ENCODE measurements at places on chromosomes 12 and 14.

- no peak for DNase-seq
Measured at GRCh38 chr14:34223373-34224148, 238.5 kb downstream of the SPTSSA start.

DNA sequence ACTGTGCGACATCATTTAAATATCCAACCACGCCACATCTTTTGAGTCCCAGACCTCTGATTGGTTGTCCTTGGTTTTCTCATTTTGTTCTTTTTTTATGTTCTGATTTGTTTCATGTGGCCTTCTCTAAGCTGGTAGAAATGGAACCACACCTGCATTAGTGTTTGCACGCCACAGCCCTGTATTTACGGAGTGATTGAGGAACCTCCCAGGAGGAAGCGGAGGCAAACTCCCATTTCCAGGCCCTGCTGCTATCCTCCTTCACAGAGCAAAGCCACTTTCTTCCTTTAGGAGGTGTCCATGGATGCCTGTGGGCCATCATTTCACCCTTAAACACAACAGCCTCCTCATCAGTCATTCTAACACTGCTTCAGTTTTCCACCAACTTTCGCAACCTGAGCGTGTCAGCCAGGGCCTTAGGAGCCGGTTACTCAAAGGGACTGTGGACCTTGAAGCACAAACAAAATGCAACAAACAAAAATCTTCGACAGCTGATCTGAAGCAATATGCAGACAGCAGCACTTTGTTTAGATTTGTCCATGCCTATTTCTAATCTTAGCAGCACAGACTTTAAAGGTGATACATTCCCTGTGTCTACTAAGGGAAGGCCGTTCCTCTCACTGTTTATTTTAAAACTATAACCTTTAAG is 1258.1 kb upstream of the TMEM132C start:
- no peak for DNase-seq

GRCh38 chr14:22871224-22872032 is at the start of gene LRP10:
LRP10 (plus strand) TSS chr14:22871740; CDS start chr14:22872304, 564 bp downstream.
- DNase-seq = peak; percentile 80

DNA sequence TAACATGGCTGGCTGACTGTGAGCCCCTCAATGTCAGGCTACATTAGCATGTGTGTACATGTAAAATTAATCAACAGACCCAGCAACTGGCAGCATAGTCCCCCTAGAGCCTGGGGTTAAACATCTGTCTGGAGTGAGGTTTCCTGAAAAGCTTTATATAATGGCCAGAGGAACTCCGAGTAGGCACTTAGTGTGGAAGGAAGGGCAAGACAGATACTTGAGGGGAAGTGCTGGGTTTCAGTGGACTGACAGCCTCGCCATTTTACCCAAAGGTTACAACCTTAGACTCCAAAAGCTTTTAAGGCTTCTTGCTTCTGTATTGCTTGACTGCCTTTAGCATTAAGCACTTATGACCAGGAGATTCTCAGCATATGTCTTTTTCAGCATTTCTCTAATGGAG is 430.8 kb downstream of the FLRT2 start:
- DNase-seq = no peak

GRCh38 chr12:121102307-121102706 is 30.4 kb upstream of the P2RX7 start:
- DNase-seq = no peak

DNA sequence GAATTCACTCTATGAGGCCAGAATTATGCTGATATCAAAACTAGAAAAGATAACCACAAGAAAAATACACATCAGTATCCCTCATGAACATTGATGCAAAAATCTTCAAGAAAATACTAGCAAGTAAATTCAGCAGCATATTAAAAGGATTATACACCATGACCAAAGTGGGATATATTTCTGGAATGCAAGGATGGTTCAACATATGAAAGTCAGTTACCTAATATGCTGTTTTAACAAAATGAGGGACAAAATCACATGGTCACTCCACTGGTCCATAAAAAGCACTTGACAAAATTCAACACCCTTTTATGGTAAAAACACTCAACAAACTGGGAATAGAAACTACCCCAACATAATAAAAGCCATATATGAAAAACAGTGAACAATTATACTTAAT is 40.3 kb downstream of the TECPR2 start:
- DNase-seq = no peak

- DNase-seq = no peak
Measured at GRCh38 chr14:70563417-70563816, 28.6 kb upstream of the ADAM20 start.

GRCh38 chr14:79881299-79881698 is 330.0 kb downstream of the DIO2 start:
- no peak for DNase-seq

DNA sequence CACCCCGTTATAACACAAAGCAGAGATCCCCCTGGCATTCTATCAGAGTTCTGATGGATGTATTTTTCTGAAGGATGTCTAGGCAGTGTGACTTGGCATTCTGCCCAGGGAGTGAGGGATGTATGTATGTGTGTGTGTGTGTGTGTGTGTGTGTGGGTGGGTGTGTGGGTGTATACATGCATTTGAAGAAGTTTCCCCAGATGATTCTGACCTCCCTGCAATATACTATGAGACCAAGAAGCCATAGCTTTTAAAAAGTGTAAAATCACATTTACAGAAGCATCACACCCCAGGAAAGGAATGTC is 59.7 kb upstream of the NAP1L1 start:
- no peak for DNase-seq

- DNase-seq = no peak
Measured at GRCh38 chr12:62697893-62698292, 231.3 kb downstream of the MON2 start.

GRCh38 chr12:56248711-56249110 is 9.5 kb downstream of the ANKRD52 start:
- DNase-seq = no peak

GRCh38 chr14:38158468-38158867 is 49.2 kb upstream of the SSTR1 start:
- no peak for DNase-seq

- no peak for DNase-seq
Measured at GRCh38 chr14:95226801-95227200, 69.5 kb upstream of the DICER1 start.

DNA sequence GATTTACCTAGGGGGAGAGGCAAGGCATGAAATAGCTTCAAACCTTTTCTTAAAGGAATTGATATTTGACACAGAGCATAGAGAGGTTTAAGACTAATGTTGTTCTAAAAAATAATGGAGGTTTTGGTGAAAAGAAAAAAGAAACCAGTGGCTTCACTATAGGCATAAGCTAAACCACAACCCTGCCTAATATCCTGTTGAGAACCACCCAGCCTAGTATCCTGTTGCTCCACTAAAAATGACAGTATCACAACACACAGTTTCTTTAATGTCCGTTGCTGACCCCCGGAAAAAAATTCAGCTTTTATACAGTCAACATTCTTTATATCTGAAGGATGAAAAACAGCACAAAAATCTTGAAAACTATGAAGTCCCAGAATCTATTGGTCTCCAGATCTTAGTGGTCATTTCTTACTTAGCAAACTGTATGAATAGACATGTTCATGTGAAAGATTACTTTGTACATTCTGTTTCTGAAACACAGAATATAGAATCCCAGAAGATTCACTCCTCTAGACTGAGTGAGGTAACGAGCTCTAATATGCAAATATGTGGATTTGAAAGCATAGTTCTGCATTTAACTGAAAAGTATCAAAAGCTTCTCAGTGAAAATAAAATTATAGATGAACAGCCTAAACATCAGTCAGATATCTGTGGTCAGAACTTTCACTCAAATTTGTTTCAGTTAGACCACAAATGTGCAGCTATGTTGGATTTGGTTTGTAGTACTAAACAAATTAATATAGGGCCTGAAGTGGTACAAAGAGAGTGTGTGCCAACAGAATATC is 40.5 kb downstream of the GALC start:
- DNase-seq = no peak

GRCh38 chr12:126055521-126055920 is 990.3 kb downstream of the AACS start:
- no peak for DNase-seq

- no peak for DNase-seq
Measured at GRCh38 chr12:52193991-52194390, 2.2 kb upstream of the KRT80 start.

- DNase-seq = no peak
Measured at GRCh38 chr14:52974406-52974805, 23.6 kb upstream of the FERMT2 start.

GRCh38 chr14:93748208-93749075 is 39.8 kb downstream of the PRIMA1 start:
- DNase-seq = no peak

- no peak for DNase-seq
Measured at GRCh38 chr12:14936224-14936861, 2.0 kb downstream of the ERP27 start.

DNA sequence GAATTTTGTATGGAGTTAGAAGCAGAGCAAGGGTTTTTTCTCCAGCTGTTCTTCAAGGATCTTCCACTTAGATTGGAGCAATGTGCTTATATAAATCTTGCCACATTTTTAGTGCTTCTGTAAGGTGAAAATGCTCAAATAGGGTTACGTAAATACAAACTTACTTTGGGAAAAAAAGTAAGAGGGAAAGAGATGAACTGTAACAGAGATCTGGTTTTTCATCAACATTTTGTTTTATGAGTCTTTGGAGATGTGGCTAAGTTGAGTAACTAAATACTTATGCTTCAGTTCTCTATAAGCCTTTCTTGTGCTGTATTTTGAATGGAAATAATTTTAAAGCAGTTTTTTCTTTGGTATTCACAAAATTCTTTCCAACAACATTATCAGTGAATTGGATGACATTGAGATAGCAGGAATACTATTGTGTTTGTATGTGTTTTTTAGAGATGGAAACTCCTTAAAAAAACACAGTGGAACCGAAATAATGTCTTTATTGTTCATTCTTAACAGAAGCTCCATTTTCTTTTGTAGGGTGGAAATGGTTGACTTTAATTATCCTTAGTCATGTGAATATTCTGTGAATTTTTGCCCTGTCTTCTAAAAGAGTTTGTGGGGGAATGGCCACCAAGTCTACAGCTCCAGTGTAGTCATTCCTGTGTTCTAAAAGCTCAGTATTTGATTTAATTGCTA is 45.7 kb downstream of the NPAS3 start:
- DNase-seq = no peak

DNA sequence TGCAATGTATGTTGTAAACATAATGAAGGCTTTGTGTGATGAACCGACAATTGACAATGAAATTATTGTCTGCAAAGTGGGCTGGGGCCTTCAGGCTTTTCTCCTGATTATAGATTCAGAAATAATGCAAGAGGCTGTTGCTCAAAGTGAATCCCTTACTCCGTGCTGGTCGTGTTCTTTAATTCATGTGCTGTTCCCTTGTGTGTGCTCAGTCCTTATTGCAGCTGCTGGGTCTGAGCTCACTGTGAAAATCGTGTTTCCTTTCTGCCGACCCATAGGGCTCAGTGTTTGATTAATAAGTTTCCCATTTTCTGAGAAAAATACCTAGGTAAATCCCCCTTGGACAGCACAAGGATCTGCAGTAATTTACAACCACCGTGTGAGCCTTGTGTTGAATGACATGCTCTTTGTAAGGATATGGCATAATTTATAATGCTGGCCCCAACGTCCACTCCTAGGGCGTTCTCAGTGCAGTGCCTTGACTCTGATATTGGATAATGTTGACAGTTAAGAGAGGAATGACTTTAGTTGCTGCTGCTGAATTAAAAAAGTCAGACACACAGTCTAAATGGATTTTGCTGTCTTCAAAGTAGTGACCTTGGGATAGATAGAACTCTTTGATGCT is 81.6 kb downstream of the RGS6 start:
- DNase-seq = no peak

Measured in forelimb muscle (tissue), 1 donor.